ENCODE measurements at places on chromosomes 7 and 10.
A peak's percentile ranks its signal among the peaks of the same experiment; 100 is the strongest.

DNA sequence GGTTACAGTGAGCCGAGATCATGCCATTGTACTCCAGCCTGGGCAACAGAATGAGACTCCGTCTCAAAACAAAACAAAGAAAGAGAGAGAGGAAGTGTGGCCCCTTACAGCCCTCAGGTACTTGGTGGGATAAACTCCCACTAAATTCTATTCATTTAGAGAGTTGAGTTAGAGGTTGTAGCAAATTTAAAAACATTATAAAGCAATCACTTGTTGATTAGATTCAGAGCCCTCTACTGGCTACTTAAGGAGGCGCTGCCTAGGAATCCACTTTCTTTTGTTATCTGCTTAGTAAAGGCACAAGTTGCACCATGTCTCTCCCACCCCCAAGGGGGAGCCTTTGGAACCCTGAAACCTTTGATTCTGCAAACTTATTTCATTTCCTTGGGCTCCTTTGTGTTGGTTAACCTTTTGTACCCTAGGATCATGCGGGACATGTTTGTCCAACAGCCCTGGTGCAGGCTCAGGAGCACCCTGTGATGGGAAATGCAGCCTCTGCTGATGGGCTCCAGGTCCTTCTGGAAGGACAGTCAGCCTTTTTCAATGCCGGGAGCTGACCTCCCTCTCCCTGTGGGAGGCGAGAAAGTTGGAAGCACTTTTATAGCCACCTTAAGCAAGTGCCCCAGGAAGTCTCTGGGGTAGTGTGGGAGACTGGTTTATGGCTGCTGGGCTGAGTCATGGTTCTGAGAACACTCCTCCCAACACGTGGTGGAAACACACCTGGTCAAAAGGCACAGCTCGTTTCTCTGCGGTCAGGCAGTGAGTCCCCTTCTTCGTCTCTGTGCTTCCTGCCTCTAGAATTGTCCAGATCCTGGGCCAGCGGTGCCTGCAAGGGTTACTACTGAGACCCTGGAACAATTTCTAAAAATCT lies 2.3 kb downstream of the HKDC1 start:
- peak; percentile 88 for DNase-seq

DNA sequence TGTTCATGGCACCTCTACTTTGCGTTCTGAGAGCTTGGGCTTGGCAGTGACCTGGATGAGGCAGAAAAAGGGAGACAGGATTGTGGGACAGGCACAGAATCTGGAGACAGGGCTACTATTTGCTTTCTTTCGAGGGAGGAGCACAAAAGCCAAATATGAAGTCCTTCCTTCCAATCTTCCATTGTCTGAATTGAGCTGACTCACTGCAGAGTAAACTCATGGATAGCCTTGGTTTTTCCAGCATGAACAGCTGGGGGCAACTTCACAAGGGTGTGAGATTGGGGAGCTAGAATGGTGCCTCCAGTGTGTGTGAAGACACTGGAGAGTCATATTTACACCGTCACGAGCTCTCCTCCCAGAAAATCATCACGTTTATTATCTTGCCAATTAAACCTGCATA lies 55.6 kb upstream of the NRP1 start:
- DNase-seq = no peak

- no peak for DNase-seq
Observed at GRCh38 chr10:8437896-8438295, 383.4 kb downstream of the GATA3 start.

- DNase-seq = no peak
Observed at GRCh38 chr10:33416209-33416608, 81.7 kb upstream of the NRP1 start.

DNA sequence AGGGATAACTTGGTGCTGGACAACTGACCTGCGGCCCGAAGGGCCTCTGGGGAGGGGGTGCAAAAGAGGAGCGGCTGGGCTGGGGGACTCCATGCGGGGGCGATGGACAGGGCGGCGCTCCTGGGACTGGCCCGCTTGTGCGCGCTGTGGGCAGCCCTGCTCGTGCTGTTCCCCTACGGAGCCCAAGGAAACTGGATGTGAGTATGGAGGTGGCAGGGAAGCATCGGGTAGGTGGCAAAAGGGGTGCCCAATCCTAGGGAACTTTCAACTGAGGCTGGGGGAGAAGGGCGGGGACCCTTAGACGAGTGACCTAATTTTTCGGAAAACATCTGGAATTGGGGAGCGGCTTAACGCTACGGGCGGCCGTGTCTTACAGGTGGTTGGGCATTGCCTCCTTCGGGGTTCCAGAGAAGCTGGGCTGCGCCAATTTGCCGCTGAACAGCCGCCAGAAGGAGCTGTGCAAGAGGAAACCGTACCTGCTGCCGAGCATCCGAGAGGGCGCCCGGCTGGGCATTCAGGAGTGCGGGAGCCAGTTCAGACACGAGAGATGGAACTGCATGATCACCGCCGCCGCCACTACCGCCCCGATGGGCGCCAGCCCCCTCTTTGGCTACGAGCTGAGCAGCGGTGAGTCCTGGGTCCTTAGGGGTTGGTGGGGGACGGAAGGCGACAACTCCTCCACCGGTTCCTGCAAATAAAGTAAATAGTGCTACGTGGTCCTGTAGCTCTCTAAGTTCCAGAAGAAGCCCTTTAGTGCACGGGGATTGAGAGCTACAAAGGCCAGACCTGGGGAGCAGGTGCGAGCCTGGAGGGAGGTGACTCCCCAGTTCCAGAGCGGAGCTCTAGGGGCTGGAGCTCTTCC lies 622 bp downstream of the WNT16 start:
- peak; percentile 64 for DNase-seq

- no peak for DNase-seq
Observed at GRCh38 chr10:86613905-86614304, 40.4 kb upstream of the OPN4 start.

- peak; percentile 51 for DNase-seq
Observed at GRCh38 chr7:120742372-120742771, 115.6 kb downstream of the TSPAN12 start.

- DNase-seq = peak; percentile 86
Observed at GRCh38 chr10:91632671-91633550, at the start of gene PPP1R3C. TSS of gene PPP1R3C (minus strand) at chr10:91633071. CDS start at chr10:91632969, 102 bp downstream.

GRCh38 chr7:100167912-100168323 lies 499 bp downstream of the GAL3ST4 start:
- DNase-seq = peak; percentile 62

DNA sequence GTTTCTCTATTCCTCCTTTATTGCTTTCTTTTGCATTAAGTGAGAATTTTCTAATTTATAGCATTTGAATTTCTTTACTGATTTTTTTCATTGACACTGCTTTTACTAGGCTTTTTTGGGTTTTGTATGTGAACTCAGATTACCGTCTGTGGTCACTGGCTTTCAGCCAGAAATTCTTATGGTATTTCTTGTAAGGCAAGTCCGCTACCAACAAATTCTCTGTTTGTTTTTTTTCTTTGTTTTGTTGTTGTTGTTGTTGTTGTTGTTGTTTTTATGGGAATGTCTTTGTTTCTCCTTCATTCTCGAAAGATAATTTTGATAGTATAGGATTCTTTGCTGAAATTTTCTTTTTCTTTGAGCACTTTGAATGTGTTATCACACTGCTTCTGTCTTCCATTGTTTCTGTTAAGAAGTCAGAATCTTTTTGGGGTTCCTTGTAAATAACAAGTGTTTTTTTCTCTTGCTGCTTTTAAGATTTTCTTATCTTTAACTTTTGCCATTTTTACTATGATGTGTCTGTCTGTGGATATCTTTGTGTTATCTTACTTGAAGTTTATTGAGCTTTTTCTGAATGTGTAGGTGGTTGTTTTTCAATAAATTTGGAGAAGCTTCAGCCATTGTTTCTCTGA lies 7.2 kb downstream of the NET1 start:
- no peak for DNase-seq

DNA sequence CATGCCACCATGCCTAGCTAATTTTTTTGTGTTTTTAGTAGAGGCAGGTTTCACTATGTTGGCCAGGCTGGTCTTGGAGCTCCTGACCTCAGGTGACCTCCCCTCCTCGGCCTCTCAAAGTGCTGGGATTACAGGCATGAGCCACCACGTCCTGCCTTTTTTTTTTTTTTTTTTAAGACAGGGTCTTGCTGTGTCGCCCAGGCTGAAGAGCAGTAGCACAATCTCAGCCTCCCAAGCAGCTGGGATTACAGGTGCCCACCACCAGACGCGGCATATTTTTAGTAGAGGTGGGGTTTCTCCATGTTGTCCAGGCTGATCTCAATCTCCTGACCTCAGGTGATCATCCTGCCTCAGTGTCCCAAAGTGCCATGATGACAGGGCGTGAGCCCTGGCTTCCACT lies 14.4 kb upstream of the SRPK2 start:
- no peak for DNase-seq

GRCh38 chr7:44177570-44178131 lies 11.6 kb downstream of the GCK start:
- DNase-seq = peak; percentile 41

GRCh38 chr10:49615721-49616120 lies 1.9 kb downstream of the CHAT start:
- no peak for DNase-seq

- peak; percentile 14 for DNase-seq
Observed at GRCh38 chr10:124117833-124118232, 24.4 kb upstream of the CHST15 start.

DNA sequence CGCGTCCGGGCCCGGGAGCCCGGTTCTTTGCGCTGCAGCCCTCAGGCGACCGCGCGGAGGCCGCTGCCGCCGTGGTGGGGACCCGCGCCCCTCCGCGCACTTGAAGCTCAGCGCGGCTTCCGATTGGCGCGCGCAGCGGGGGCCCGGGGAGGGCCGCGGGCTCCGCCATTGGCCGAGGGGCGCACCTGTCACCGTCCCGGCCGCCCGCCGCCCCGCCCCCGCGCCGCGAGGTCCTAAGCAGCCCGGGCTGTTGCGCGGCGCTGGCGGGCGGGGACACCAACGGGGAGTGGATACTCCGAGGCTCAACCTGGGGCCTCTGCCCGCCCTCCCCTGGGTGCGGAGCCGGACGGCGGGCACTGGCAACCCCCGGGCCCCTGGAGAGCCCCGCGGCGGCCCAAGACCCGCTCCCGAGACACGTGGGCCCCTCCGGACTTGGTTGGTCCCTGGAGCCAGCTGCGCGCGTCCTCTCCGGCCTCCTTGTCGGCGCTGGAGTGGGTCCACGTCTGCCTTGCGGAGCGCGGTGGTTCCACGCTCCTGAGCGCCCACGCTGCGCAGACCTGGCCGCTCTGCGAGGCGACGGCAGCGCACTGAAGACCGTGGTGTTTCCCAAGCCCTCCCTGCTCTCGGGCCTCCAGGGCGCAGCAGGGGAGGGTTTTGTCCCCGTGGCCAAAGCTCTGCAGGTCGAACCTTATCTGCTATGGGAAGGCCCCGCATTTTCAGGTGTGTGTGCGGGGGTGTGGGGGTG lies at the start of gene MNX1:
MNX1 (minus strand) TSS at position 76 of the 745 bp plus-strand sequence. CDS start 313 bp downstream, outside the sequence.
- DNase-seq = peak; percentile 89

GRCh38 chr10:104639590-104640338 lies 1.3 kb upstream of the SORCS3 start:
- peak; percentile 82 for DNase-seq

DNA sequence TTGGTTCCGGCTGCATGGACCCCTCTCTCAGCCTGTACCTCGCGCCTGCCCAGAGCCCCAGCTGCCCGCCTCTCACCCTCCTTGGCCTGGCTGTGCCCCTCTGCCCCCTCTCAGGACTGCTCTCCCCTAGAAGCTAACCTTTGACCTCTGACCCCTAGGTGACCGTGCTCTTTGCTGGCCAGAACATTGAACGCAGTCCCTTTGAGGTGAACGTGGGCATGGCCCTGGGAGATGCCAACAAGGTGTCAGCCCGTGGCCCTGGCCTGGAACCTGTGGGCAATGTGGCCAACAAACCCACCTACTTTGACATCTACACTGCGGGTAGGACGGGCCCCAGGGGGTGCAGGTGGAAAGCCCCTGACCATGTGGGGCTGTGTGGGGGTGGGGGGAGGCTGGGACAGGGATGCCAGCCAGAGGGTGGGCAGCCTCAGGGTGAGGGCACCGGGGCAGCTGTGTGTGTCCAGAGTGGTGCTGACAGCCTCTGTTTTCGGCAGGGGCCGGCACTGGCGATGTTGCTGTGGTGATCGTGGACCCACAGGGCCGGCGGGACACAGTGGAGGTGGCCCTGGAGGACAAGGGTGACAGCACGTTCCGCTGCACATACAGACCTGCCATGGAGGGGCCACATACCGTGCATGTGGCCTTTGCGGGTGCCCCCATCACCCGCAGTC lies 8.0 kb downstream of the FLNC start:
- no peak for DNase-seq

DNA sequence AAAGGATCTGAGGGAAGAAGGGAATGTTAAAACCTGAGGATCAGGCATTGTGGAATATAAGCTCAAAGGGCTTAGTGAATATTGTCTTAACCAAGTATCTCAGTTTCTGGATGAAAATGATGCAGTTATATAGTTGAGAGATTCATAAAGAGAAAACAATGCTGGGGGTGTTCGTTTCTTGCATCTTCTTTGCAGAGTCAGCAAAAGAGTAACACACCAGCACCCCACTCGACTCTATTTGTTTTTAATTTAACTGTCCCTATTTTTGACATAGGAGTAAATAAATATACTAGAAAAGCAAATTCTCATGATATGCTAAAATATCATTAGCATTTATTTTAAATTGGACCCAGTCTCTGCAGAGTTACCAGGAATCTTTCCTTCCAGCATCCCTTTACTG lies 7.6 kb upstream of the OIT3 start:
- DNase-seq = no peak

GRCh38 chr7:32347244-32347828 lies 142.8 kb downstream of the LSM5 start:
- DNase-seq = peak; percentile 10

DNA sequence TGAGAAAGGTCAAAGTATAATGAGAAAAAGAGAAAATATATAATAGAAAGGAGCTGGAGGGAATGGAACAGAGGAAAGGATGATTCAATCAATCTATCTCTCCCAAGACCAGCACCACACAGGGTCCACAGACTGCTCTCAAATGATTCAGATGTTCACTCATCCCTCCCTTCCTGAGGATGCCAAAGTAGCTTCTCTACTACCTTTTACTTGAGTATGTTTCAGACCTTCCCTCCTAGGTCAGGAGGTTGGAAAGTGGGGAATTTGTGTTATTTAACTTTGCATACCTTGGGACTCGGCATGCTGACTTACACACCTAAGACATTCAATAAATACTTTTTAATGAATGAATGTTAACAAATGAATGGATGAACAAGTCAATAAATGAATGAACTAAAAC lies 30.6 kb downstream of the CPVL start:
- peak; percentile 44 for DNase-seq

GRCh38 chr10:64534616-64535015 lies 1013.4 kb downstream of the REEP3 start:
- DNase-seq = no peak

DNA sequence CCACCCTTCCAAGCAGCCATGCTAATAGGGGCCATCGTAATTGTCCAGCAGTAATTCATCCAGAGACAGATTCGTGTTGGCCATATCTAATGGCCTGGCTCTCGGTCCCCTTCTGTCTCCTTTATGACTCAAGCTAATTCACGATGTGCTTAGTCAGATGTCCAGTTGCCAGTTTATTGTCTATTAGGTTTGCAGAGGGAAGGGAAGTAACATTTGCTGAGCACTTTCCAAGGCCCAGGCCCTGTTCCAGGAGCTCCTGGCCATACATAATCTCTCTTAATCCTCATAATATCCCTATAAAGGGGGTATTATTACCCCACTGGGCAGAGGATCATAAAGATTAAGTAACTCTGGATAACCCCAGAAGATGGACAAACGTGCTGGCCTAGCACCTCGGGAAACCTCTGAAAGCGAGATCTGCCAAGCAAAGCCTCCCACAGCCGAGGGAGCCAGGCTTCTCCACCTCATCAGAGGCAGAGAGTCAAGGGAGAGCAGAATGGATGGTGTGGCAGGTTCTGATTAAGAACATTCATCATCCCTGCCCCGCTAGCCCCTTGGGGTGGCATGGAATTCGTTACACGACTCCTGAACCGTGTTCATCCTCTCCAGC lies 153.7 kb downstream of the PLXNA4 start:
- no peak for DNase-seq

GRCh38 chr10:396107-396506 lies 260.9 kb downstream of the ZMYND11 start:
- no peak for DNase-seq

GRCh38 chr7:157973971-157974677 lies 613.5 kb downstream of the PTPRN2 start:
- peak; percentile 21 for DNase-seq
